ENCODE measurements at places on chromosomes 7 and 10. TPM values are rescaled to one million over a fixed set of nuclear protein-coding genes. Genes with fewer than 3 reads are reported as not detected.

STEAP1 gene
- total RNA-seq, result not detected

EPHA1 gene
- 5.0 TPM for total RNA-seq

BICC1 gene
- total RNA-seq, result 0.20 TPM

- H3K4me1 ChIP-seq, result no peaks in the 10 kb centered on the region
- H3K27ac ChIP-seq, result no peak overlapping the region
- H3K4me3 ChIP-seq, result no peak overlapping the region
- no peaks in the 10 kb centered on the region for H3K36me3 ChIP-seq
These were observed 113.5 kb downstream of the ITGB8 start for GRCh38 chr7:20444030-20444800.

DNA sequence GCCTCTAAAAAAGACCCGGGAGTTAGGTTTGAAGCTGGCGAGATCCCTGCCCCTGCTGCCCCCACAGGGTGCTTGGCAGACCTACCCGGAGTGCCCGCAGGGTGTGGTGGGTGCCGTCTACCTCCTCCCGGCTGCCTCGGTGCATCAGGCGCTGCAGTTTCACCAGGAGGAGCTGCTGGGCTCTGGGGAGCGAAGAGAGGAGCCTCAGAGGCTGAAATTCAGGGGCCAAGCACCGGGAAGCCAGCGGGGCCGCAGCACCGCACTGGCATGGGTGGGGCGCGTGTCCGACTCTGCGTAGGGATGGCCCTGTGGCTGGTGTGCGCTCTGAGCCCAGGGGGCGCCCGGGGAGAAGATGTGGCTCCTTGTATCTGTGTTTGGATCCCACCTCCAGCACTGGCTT lies 74.3 kb upstream of the GNA12 start:
- peaks cover 85% of the 10 kb centered on the region for H3K36me3 ChIP-seq
- no peak overlapping the region for H3K27ac ChIP-seq
- no peak for DNase-seq
- no peaks in the 10 kb centered on the region for H3K27me3 ChIP-seq
- no peak overlapping the region for H3K4me3 ChIP-seq
- H3K4me1 ChIP-seq, result no peaks in the 10 kb centered on the region
